ENCODE measurements at places on chromosomes 3 and 15.

- no peak for DNase-seq
These were observed 26.1 kb downstream of the MGLL start for GRCh38 chr3:127796045-127796830.

DNA sequence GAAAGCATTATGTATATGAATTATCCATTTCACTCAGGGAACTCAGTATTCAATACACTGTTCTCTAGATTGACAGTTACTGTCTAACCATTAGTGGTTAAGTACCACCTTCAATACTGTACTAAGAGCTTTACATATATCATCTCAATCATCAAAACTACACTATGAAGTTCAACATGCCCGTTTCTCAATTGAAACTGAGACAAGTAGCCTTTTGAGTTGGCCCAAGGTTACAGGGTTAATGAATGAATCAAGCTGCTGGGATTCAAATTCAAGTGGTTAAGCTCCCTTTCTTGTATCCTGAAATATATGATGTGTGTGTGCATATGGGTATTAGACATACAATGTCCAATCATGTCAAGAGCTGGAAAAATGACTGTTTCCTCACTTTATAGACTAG lies 5.8 kb downstream of the TASOR start:
- no peak for DNase-seq

- DNase-seq: no peak
These were observed 69.3 kb downstream of the CHST2 start for GRCh38 chr3:143188881-143189280.

GRCh38 chr3:170499562-170500156 lies 81.0 kb downstream of the CLDN11 start:
- no peak for DNase-seq

DNA sequence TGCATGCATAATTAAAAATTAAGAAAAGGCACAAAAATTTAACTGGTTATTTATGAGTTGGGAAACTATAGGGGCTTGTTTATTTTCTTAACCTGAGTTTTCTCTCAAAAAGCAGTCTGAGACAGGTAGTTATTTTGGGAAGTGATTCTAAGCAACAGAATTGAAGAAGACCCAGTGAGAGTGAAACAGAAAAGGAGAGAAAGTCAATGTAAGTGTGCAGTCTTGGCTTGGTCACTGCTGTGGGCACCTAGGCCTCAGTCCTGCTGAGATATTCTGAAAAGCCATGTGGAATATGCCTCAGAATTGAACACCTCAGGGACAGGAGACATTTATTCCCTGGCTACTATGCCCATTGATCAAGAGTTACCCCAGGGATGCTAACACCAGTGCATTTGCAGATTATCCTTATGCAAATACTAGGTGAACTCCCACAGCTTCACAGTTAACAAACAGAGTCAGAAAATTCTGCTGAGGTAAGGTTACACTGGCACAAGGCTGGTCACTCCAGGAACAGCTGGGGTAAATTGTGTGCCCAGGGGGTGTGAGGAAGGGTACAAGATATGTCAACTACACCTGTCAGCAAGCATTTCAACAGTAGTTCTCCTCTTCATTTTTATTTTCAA lies 222.7 kb downstream of the EFHB start:
- DNase-seq: no peak

- DNase-seq: no peak
These were observed 65.6 kb downstream of the GLCE start for GRCh38 chr15:69226023-69226355.

DNA sequence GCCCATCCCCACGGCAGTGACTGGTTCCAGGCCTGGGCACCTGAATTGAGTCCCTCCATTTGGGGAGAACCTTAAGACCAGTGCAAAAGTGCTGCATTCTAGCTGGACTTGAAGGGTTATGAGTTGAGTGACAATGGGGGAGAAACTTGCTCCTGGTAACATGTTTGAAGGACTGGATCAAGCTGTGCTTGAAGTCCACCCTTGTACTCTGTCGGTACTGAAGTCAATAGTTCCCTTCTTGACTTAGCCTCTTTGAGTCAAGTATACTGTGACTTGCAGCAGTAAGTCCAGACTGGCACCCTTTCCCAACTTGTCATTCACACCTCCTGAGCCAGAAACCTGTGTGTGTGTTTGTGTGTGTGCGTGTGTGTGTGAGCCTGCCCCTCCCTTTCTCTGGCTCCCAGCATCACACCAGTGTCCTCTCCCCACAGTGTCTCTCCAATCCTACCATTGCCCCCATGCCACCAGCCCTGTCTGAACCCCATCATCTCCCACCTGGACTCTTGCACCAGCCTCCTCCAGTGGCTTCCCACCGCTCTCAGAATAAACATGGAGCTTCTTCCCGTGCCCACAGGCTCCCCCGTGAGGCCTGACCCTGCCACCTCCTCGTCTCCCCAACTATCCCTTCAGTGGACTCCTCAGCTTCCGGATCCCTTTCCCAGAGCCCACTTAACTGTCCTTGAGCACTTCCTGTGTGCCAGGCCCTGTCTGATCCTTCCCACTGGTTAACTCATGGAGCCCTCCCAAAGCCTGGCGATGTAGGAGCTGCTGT lies 10.2 kb upstream of the FBLN2 start:
- DNase-seq: no peak

DNA sequence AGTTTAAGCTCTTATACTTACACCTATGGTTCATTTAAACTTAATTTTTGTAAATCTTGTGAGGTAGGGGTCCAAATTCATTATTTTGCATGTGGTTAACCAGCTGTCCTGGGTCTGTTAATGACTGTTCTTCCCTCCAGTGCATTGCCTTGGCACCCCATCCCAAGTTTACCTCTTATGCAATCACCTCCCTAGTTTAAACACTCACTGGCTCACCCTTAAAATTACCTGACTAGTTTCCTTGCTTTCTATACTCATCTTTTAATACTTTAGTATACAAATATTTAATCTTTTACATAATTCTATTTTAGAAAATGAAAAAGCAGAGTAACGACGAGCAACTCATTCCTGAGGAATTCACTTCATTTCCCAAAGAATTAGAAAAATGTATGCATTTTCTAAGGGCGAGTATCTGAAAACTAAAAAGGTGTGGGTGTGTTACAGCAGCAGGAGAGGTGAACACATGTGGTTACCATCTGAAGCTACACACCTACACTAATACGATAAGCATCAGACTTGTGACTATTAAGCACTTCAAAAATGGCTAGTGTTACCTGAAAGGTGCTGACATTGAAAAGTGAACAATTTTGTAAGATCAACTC lies 33.7 kb downstream of the TJP1 start:
- no peak for DNase-seq

DNA sequence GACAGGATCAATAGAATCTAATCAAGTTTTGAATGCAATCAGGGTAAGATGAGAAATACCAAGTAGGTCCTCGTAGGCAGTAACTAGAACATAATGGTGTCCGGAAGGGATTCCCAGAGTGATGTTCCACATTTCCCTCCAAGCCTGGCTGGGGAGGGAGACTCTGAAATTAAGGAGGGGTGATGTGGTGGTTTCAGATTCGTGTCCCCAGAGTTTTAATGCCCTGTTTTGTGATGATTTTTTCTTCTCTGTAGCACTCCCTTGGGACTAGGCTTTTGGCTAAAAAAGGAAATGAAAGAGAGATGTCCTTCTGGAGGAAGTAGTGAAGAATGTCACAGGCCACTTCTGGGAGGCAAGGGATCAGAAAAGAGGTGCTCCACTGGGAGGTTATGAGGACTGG lies 108.3 kb upstream of the CACNA2D3 start:
- no peak for DNase-seq
